CD8-positive, alpha-beta T cell (primary cell): ENCODE measurements at places on chromosomes 6 and 20.

- DNase-seq: no peak
These were observed 33.1 kb upstream of the CNKSR3 start for GRCh38 chr6:154543628-154544027.

DNA sequence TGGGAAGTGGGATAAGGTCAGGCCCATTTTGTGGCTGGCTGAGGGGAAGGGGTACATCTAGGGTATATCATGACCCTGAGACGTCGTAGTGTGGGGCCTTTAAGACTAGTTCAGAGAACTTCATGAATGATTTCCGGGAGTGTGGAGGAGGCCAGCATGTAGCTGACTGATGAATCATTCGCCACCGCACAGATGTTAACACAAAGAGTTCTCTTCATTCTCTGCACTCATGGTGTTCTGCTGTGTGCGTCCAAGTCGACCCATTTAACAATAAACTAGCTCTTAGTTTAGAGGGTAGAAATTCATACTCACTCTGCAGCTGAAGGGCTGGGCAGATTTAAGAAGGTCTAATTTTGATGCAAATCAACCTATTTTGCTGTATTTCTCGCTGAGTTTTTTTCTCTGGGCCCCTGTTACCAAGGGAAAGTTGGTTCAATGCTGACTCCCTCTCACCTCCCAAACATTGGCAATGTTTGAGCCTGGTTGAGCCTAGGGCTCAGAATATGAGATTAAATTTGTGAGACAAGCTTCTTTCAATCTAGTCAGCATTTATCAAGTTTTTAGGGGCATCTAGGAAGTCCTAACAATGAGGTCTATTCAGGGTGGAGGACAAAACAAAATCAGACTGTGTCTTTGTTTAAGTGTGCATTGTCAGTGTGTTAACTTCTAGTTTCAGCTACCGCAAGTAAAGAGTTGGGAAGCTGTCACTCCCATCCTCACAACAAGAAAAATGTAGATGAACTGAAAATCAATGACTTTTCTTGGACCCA, 106.8 kb upstream of the CBLN4 start:
- no peak for DNase-seq

DNA sequence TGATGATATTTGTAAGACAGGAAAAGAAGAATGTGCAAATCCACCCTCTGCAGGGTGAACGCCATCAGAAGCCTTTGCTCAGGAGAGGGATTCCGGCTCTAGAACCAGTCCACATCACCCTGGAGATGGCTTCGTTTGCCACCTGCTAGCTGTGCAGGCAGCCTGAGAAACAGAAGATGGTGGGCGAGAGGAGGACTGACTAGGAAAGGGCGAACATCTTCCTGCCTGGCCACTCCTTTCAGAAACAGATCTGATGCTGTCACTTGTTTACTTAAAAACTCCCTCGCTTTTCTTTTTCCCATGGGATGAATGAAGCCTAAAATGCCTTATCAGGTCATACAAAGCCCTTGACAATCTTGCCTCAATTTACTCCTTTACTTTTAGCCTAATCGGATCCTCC, 1.2 kb downstream of the PTPRA start:
- DNase-seq: no peak

- DNase-seq: no peak
These were observed 13.6 kb downstream of the LRRC73 start for GRCh38 chr6:43496370-43497128.

DNA sequence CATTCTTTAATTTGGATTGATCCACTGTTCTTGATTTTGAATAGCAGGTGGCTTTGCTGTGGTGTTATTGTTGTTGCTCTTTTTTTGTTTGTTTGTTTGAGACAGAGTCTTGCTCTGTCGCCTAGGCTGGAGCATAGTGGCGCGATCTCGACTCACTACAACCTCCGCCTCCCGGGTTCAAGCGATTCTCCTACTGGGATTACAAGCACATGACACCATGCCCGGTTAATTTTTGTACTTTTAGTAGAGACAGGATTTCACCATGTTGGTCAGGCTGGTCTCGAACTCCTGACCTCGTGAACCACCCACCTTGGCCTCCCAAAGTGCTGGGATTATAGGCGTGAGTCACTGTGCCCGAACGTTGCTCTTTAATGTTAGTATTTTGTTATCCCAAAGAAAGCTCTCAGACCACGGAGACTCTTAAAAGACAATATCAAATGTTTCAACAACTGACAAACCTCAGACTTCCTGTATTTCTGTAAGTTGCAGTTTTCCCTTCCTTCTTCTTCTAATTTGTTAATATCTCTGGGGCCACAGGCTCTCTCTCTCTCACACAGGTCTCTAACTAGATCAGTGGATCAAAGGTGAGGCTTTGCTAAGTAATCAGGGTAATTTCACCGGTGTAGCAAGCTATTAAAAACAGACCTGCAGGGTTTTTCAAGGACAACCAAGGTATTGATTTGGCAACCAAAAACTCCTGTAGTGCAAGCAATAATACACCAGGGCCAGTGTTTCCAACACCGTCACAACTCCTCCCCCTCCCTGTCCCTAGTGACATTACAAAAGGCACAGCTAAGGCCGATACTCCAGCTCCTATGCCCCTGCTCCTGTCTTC, 48.8 kb upstream of the ZNF217 start:
- peak; percentile 49 for DNase-seq

DNA sequence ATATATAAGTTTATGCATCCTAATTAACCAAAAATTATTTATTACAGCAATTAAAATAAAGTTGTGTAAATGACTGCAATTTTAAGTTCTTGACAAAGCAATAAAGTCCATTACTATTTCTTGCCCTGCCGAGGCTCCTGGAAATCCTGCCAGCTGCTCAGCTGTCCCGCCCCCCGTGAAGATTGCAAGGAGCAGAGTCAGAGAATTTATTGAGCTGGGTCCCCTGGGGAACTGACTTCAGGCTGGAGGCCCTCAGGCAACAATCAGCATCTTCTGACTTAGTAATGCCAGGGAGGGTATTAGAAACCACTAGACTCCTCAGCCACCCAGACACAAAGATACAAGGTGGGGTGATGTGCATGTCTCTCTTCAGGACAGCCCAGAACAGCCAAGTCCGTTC, 92.3 kb downstream of the EDN3 start:
- DNase-seq: no peak

- no peak for DNase-seq
These were observed 611 bp upstream of the TMEM217 start for GRCh38 chr6:37258405-37259105.

- DNase-seq: no peak
These were observed 4.9 kb upstream of the BTBD3 start for GRCh38 chr20:11912659-11913415.

DNA sequence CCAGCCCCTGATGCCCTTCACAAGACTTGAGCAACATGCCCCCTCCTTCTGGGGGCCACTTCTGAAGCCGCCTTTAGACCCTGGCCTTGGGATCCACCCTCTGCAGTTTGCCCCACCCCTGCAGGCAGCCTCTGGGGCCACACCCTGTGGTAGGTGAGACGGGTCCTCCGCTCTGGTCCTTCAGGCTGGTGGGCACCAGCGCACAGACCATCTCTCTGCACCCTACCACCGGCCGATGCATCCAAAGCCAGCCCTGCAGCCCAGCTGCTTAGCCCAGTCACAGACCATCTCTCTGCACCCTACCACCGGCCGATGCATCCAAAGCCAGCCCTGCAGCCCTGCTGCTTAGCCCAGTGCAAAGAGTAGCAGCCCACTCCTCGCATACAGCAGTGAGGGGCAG, 159.3 kb upstream of the ECI2 start:
- DNase-seq: no peak

DNA sequence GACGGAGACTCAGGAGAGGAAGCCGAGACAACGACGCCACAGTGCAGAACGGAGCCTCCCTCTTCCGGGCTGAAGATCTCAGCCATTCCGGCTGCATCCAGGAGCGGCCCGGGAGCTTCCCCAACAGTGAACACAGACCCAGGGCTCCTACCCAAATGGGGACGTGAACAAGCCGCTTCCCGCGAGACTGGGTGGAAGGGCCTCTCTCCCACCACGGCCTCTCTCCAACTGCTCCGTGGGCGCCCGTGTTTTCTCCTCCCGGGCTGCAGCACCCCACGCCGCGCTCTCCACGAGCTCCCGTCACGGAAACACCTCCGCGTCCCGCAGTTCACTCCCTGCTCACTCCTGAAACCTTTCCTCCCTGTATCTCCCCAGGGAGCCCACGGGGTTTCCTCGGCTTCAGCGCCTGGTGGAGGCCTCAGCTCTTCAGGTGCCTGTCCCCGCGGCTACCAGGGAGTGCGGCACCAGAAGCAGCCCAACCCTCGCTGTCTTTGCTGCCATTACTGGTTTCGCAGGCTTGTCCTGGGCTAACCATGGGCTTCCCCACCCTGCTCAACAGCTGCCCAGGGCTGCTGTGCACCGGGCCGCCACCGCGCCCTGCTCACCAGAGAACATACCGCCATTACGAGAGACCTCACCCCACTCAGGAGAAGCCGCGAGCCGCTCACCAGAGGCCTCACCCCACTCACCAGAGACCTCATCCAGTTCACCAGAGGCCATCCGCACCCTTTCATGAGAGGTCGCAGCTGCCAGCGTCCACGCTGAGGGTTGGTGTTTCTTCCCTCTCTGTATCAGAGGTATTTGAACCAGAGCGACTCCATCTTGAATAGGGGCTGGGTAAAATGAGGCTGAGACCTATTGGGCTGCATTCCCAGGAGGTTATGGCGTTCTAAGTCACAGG, 922.8 kb downstream of the QKI start:
- no peak for DNase-seq

DNA sequence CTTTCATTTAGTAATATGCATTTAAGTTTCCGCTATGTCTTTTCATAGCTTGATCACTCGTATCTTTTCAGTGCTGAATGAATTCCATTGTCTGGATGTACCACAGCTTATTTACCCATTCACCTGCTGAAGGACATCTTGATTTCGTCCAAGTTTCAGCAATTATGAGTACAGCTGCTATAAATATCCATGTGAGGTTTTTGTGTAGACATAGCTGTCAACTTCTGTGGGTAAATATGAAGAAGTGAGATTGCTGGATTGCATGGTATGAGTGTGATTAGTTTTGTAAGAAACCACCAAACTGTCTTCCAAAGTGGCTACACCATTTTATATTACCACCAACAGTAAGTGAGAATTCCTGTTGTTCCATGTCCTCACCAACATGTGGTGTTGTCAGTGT, 79.2 kb upstream of the STMND1 start:
- no peak for DNase-seq

GRCh38 chr6:123091091-123091895, 95.3 kb downstream of the CLVS2 start:
- DNase-seq: no peak

DNA sequence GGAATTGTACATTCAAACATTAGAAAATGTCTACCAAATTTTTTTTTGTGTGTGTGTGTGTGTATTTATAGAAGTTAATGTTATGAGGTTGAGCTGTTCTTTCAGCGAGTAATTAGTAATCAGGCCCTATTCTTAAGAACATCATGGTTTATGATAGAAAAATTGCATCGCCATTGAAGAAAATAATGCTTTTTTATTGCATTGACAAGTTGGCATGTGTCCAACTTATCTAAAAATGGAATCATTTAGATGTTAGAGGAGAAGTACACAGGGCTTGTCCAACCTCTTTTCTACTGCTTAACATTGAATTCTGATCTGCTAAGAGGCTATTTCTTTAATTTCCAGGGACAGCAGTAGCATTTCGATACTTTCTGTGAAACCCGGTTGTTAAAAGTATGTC, 61.6 kb upstream of the ADGRG6 start:
- DNase-seq: no peak

DNA sequence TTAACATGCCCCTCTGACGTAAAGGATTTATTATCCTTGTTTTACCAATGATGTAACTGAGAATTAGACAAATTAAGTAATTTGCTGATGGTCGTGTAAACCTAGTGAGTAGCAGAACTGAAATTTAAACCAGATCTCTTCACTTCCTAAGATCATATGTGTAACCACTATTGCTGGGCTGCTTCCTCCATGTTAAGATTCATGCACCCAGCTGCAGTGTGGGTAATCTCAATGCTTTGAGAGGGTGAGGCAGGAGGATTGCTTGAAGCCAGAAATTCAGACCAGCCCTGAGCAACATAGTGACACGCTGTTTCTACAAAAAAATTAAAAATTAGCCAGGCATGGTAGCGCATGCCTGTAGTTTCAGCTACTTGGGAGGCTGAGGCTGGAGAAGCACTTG, 97.9 kb downstream of the L3MBTL3 start:
- DNase-seq: no peak

GRCh38 chr6:92052513-92052912, 1366.8 kb downstream of the EPHA7 start:
- DNase-seq: no peak

DNA sequence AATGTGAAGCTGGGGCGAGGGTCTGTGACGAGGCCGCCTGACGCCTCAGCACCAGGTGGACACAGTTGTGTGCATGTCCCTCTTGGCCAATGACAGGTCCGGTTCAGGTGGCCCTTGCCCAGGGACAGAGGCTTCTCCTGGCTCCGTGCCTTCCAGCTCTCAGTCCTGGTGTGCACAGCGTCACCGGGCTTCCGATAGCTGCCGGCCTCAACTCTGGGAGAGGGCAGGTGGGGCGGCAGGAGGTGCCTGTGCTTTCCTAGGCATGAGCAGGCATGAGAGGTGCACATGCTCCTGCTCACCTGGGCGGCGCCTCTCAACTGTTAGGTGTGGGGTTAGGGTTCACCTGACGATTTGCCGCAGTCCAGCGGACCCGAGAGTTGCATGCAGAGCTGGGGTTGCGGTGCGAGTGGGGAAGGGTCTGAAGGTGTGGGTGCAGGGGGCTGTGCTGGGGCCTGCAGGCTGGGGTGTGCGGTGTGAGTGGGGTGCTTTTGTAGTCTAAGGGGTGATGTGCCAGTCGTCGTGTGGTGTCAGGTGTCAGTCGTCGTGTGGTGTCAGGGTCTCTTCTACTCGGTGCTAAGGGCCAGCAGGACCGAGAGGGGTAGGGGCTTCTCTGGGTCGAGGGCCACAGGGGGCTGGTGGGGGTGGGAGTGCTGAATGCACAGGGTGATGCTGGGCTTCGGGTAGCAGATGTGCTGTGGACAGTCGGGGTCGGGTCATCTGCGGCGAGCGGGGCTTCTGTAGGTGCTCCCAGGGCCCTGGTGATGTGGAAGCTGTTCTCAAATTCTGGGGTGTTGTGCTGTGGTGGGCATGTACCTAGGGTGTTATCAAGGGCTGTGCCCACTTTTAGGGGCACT, 3.8 kb upstream of the SOX18 start:
- no peak for DNase-seq

GRCh38 chr6:22281341-22282085, 15.3 kb downstream of the PRL start:
- DNase-seq: no peak

DNA sequence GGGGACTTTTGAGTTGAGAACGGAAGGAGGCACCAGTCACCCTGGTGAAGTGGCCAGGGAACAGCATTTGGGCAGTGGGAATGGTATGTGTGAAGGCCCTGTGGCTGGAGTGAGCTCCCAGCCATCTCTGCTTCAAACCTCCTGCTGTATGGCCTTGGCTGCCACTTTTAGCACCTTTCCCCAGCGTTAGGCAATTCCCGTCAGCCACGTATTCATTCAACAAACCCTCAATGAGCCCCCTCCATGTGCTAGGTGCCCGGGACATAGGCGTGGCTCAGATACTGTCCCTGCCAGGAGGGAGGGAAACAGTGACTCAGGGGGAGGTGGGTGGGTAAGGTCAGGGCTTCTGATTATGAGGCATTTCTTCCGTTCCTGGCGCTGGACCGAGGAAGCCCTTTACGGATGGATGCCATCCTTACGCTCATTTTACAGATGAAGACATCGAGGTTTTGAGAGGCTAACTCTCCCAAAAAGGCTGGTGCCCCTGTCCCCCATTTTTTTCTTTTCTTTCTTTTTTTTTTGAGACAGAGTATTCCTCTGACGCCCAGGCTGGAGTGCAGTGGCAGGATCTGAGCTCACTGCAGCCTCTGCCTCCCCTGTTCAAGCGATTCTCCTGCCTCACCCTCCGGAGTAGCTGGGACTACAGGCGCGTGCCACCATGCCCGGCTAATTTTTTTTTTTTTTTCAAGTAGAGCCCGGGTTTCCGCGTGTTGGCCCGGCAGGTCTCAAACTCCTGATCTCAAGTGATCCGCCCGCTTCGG, 37.5 kb downstream of the SRC start:
- no peak for DNase-seq
